Stimulated activated CD4-positive, alpha-beta T cell treated with anti-CD3 and anti-CD28 coated beads, Interleukin-1b, Interleukin-23, amount 100 ng/mL, for 4 hours (primary cell): ENCODE measurements at places on chromosomes 5 and 9.

- no peak for DNase-seq
These were observed 2.8 kb upstream of the ZNF462 start for GRCh38 chr9:106859957-106860720.

DNA sequence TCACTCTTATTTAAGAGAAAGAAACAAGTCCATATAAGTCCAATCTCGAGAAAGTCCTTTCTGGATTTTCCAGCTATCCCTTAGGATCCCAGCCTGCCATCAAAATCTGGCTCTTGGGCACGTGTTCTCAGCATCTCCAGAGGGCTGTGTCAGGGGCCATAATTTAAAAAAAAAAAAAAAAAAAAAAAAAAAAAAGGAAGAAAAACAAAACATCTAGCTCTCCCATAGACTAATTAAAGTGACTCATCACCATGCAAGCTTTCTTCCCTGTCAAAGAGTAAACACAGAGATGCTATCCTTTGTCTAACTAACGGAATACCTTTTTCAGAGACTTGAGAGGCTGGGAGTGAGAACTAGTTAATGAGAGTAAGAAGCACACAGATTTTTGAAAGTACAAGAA is 44.9 kb upstream of the MYO10 start:
- no peak for DNase-seq

DNA sequence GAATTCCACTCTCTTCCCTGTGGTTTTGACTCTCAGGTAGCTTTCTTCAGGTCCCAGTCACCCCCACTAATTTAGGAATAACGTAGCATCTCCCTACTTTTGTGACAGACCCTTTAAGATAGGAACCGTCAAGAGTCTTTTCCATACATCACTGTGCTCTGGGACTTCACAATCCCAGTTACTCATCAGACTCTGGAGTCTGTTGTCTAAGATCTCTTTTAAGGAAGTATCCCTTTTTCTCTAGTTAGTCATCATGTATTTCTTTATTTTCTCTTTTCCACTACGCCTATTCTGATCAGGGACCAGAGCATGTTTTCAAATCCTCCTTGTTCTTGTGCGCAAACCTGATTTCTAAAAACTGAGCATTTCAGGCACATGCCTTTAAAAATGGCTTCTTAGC is 143.0 kb downstream of the GOLPH3 start:
- no peak for DNase-seq

- no peak for DNase-seq
These were observed 103.4 kb downstream of the ADAMTS2 start for GRCh38 chr5:179241764-179242370.

- DNase-seq = no peak
These were observed 246.7 kb downstream of the GAS1 start for GRCh38 chr9:86700629-86701028.

DNA sequence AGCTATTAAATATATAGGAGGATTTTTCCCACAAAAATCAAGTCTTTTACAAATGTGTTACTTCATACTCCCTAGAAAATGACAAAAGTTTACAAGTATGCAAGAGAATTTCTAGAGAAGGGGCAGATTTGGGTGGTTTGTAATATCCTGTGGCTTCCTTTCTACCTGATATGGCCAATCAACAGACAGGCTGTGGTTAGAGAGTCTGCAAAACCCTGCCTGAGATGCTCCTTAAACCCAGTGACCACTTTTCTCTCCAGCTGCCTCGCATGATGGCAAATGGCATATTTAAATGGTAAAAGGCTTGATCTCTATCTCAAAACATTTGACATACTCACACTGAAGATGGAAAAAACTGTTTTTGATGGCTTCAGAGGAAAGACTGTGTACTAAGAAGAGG is 550.1 kb upstream of the ZNF462 start:
- no peak for DNase-seq

DNA sequence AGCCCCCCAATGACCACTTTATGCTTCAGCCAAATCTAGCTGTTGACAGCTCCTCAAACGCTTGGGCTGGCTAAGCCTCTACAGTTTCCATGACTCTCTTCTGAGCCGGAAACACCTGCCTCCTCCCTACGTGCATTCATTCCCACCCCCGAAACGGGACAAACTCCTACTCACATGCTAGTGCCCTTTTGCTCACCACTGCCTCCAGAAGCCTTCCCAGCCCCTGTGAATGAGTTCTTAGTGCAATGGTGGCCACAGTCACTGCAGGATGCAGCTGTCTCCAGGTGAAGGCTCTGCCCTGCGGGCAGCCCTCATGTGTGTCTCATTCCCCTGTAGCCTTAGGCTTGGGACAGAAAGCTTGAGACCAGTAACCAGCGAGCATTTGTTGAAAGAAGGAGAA is 68.8 kb upstream of the DAB2IP start:
- DNase-seq = no peak

- DNase-seq = no peak
These were observed 798 bp downstream of the PITX1 start for GRCh38 chr5:135032999-135033861.

- DNase-seq = no peak
These were observed 27.1 kb upstream of the TEX10 start for GRCh38 chr9:100379862-100380261.

GRCh38 chr5:96124589-96124988 is 162.9 kb upstream of the ELL2 start:
- no peak for DNase-seq

- no peak for DNase-seq
These were observed 92.5 kb downstream of the ELAVL2 start for GRCh38 chr9:23733495-23734078.

- no peak for DNase-seq
These were observed 7.7 kb downstream of the ADGRD2 start for GRCh38 chr9:124457887-124458431.

- DNase-seq = peak; percentile 27
These were observed 1.0 kb upstream of the RXRA start for GRCh38 chr9:134325096-134325812.

DNA sequence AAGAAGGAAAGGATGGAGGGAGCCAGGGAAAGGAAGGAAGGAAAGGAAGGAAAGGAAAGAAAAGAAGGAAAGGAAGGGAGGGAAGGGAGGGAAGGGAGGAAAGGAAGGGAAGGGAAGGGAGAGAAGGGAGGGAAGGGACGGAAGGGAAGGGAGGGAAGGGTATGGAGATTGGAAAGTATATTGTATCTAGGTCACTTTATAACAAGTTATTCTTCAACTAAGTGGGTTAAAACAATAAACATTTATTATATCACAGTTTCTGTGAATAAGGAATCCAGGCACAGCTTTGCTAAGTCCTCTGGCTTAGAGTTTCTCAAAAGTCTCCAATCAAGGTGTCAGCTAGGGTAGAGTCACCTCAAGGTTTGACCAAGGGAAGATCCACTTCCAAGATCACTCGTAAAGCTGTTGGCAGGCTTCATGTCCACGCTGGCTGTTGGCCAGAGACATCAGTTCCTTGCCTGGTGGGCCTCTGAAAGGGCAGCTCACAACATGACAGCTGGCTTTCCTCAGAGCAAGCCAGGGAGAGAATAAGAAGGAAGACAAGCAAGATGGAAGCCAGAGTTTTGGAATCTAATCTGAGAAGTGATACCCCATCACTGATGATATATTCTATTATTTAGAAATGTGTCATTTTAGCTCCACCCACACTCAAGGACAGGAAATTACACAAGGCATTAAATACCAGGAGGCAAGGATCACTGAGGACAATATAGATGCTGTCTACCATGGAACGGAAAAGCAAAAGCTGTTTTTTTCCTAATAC is 105.1 kb downstream of the DEPDC1B start:
- no peak for DNase-seq

- DNase-seq = no peak
These were observed 51.5 kb downstream of the ZFAND5 start for GRCh38 chr9:72313507-72313906.

DNA sequence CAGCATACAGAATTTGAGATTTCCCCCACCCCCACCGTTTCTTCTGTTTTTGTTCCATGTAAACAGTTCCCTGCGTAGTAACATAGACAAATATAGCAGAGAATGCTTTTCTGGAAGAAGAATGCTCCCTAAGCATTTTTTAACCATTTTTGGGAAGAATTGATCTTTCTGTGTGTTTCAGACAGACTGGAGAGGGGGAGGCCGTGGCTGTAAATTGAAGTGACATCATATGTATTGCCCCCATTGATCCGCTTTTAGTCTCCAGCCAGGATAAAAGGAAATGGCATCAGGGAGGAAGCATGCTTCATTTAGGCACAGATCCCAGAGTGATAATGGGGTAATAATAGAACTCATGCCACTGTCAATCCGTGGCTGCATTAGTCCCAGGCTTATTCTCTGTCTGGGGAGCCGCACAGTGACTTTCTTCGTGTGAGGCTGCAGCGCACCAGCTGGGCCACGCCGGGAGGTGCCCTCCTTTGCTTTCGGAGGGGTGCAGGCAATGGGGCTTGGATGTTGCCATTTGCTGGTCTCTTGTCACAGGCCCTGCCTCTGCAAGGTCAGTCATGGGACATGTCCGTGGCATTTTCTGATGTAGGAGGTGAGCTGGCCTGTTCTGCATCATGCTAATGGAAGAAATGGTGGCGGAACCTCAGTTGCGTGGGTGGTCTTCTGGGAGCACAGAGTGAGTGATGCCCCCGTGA is 261.5 kb downstream of the FANCC start:
- DNase-seq = no peak

DNA sequence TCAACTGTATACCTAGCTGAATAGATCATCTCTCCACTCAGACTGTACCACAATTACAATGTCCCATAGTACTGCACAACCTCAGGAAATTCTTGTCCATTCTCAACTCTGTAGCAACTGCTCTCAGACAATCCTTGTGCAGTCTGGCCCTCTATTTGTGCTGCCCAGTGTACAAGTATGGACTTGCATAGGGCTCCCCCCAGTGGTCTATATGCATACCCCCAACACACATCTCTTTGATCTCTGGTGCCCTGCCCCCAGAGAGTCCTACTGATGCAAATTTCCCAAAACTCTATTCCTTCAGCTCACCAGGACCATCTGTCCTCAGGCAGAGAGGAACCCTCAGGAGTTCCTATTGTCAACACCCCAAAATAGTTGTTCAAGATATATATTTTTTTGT is 205.3 kb downstream of the SLCO4C1 start:
- no peak for DNase-seq

- DNase-seq = no peak
These were observed 101.4 kb upstream of the FSTL4 start for GRCh38 chr5:133713751-133714150.

DNA sequence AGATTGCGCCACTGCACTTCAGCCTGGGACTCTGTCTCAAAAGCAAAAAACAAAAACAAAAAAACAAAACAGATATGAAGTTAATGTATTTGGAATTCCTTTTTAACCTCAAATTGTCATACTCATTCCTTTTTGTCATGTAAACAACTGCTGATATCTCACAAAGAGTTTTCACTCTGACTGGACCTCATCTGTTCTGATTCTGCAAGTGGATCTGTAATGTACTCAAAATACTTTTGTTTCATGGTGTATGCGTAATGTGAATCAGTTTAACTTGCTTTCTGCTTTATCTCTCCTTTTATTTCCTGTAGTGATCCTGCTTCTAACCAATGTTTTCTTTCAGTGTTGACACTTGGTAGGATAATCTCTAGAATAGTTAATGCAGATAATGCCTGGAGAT is 106.7 kb downstream of the FOCAD start:
- no peak for DNase-seq

DNA sequence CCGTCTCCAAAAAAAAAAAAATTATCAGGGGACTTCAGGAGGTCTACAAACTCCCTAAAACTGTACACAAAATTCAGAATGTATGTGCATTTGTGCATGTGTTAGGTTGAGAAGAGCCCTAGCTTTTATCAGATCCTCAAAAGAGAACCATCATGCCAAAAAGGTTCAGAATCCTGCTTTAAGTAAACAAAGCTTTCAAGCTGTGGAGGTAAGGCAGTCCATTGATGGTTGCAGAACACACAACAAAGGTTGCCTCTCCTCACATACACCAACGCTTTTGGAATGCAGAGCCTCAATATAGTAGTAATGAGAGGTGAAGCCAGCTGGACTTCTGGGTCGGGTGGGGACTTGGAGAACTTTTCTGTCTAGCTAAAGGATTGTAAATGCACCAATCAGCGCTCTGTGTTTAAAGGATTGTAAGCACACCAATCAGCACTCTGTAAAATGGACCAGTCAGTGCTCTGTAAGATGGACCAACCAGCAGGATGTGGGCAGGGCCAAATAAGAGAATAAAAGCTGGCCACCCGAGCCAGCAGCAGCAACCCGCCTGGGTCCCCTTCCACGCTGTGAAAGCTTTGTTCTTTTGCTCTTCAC is 57.9 kb upstream of the RNF38 start:
- no peak for DNase-seq

DNA sequence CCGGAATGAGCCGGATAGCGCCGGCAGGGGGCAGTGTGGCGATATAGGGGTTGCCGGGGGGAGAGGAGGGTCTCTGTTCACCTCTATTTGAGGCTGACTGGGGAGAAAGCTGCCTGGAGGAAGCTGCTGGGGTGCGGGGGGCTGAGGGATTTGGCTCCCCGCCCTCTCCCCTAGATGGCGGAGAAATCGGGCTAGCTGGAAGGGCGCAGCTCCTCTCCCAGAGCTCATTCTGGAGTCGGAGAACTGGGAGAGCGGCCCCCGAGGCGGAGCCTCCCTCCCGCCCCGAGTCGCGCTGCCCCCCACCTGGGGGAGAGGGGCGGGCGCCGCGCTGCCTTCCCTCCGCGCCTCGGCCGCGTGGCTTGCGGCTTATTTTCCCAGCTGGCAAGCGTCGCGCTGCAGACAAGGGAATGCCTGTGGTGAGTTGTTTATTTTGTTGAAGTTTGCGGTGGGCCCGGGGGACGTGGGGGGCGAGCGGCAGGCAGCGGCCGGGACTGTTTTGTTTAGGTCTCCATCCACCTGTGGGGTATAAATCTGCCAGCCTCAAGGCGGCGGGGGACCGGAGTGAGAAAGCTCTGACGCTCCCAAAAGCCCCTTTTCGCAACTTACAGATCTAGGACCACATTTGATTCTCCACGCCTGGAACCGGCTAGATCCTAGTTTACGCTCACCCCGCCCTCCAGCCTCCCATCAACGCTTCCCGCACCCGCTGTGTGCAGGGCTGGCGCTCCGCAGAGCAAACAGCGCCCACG is 4.1 kb upstream of the RGMB start:
- peak; percentile 54 for DNase-seq

GRCh38 chr5:34717426-34718327 is 61.5 kb downstream of the RAI14 start:
- no peak for DNase-seq

DNA sequence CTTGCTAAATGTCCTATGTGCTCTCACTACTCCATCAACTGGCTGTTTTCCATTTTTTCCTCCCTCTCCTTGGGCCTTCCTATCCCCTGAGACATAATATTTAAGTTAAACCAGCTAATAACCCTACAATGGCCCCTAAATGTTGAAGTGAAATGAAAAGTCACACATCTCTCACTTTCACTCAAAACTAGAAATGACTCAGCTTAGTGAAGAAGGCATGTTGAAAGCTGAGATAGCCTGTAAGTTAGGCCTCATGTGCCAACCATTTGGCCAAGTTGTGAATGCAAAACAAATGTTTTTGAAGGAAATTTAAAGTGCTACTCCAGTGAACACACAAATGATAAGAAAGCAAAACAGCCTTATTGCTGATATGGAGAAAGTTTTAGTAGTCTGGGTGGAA is 48.8 kb upstream of the CDH10 start:
- DNase-seq = no peak

GRCh38 chr5:25330721-25331120 is 685.9 kb upstream of the CDH10 start:
- no peak for DNase-seq
